ENCODE measurements at places on chromosomes 12 and 14. TPM values are rescaled to one million over a fixed set of nuclear protein-coding genes. Genes with fewer than 3 reads are reported as not detected.

DNA sequence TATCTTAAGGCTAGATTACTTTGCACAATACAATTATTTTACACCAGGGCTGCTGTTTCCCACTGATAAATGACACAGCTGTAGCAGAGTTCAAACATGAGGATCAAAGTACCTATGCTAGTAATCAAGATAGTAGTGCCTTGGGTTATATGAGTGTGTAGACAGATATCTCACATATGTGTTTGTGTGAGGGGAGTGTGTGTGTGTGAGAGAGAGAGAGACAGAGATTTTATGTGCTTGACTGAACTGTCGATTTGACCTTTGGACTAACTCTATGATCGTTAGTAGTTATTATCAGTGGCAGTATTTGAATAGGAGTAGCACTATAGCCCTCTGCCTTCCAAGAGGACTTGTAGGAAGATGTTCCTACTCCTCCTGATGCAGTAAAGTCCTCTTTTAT is 15.5 kb downstream of the PLEKHA5 start:
- no peak for DNase-seq

- no peak for DNase-seq
Measured at GRCh38 chr12:12088147-12088546, 17.4 kb downstream of the BCL2L14 start.

DNA sequence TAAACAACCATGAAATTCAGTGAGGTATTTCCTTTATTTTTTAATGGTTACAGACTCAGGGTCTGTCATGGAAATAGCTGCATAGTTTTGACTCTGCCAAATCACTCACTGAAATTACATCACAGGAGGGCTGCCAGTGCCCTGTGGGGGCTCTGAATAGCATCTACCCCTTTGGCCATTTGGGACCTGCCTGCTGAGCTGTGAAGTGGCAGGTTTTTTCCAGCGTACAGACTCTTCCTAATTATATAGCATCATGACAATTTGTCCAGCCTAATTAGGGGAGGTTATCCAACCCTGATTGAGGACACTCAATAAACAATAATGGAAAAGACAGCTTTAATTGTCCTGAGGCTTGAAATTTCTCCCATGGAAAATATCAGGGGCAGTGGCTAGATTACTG is 1.8 kb upstream of the COCH start:
- DNase-seq: no peak

GRCh38 chr12:119036878-119037825 is 55.8 kb downstream of the SRRM4 start:
- peak; percentile 13 for DNase-seq

- no peak for DNase-seq
Measured at GRCh38 chr12:112794721-112795486, 3.4 kb downstream of the RPH3A start.

- no peak for DNase-seq
Measured at GRCh38 chr12:132133952-132134652, 10.0 kb downstream of the DDX51 start.

- DNase-seq: no peak
Measured at GRCh38 chr12:5480218-5480937, 48.5 kb downstream of the NTF3 start.

GRCh38 chr12:72271451-72272090 is 599 bp upstream of the TRHDE start:
- peak; percentile 21 for DNase-seq

- DNase-seq: peak; percentile 11
Measured at GRCh38 chr14:105249182-105250007, 1.1 kb downstream of the BTBD6 start.

DNA sequence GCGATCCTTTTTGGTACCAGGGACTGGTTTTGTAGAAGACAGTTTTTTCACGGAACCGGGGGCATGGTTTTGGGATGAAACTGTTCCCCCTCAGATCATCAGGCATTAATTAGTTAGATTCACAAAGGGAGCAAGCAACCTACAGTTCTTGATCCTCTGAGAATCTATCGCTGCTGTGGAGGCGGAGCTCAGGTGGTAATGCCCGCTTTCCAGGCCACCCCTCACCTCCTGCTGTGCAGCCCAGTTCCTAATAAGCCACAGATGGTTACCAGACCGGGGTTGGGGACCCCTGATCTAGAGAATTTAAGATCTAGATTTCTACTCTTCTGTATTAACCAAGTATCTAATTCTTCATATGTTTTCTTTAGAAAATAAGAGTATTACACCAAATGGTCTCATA is 4.8 kb downstream of the ARHGAP5 start:
- DNase-seq: no peak

DNA sequence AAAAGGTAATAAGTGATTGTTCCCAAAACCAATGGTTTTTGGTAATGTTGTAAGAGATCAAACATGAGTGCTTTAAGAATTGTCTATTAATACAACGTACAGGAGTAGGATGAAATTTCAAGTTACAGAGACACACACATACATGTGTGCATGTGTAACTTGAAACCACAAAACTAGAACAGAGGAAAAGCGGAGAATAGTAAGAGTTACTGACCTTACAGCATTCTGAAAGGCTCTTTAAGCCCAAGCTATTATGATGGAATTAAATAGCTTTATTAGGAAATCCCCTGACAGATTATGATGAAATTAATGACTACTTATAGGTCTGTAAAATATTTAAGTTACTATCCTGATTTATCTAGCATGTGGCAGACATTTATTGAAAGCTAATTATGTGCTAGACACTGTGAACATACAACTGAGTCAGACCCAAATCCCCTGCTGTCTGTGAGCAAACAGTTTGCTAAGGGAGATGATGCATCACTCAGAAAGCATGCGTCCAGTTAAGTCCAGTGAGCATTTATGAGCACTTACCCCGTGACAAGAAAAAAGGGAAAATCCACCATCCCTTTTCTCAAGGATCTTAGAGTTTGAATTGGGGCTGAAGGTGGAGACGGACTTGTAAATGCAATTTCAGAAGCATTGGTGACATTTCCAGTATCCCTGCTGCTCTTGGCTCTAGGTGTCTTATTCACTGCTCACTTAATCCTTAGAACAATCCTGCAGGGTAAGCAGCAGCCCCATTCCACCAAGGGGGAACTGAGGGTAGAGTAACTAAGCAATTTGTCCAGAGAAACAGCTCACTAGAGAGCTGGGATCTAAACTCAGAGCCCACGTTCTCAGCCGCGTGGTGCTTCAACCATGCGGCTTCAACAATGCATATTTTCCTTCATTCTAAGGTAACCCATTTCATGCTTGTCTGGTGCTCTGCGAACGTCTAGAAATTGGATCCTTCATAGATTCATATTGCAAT is 117.4 kb downstream of the EML1 start:
- no peak for DNase-seq

DNA sequence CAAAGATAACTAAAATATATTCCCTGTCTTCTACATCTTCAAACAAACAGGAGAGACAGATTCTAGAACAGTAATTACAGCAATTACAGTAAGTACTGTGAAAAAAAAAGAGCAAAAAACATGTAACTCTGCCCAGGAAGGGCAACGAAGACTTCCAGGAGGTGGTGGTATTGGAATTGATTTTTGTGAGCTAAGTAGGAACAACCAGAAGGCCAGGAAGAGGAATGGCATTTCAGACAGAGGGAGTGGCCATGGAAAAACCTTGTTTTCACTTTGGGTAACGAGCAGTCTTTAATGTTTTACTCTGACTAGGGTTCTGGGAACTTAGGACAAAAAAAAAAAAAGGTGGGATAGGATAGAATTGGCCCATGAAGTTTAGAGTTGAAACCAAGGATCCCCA is 196.3 kb upstream of the PLEKHG7 start:
- DNase-seq: no peak

DNA sequence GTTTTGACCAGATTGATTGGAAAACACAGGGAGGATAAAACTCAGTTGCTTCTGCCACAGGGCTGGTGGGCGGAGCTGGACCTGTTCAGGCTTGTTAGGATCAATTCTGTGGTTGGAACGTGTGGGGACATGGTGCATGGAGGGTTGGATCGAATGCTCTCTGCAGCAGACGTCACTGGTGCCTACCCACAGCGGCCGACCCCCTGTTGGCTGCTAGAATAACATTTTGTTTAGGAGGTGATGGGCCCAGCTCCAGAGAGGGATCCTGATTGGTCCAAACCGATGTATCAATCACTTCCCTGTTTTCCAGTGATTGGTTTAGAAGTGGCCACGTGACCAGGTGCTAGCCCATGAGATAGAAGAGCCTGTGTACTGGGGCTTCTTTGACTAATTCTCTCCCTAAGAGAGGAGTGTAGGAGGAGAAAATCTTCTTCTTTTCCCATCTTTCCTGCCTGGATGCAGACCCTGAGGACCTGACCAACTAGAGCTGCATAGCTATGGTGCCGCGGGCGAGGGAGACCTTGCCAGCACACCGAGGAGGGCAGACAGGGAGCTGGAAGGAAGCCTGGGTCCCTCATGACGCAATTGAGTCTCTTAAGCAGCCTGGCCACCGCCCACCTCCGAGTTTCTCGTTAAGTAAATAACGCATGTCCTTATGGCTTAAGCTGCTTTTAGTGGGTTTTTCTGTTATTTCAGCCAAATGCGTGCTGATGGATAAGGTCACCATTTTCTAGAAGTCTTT is 163.5 kb downstream of the AACS start:
- DNase-seq: no peak

GRCh38 chr12:92271341-92271740 is 125.7 kb upstream of the BTG1 start:
- no peak for DNase-seq

The CFAP251 gene
- 3.8 TPM for total RNA-seq

The LPAR5 gene
- total RNA-seq: 0.71 TPM

The LALBA gene
- not detected for total RNA-seq

The CD163 gene
- total RNA-seq: 0.06 TPM

The KLRC1 gene
- not detected for total RNA-seq

The TULP3 gene
- 20.1 TPM for total RNA-seq

The TMCC3 gene
- total RNA-seq: 1.3 TPM

The CLEC2D gene
- 4.5 TPM for total RNA-seq

Measured in cardiac muscle cell (in vitro differentiated cells and primary cell).